Chondrocyte (in vitro differentiated cells): ENCODE measurements at places on chromosomes 5 and 9. TPM values are rescaled to one million over a fixed set of nuclear protein-coding genes. Genes with fewer than 3 reads are reported as not detected.

GRCh38 chr9:4009006-4009511, 290.8 kb downstream of the GLIS3 start:
- no peak overlapping the region for H3K4me3 ChIP-seq
- no peaks in the 10 kb centered on the region for H3K27me3 ChIP-seq
- peaks cover 3% of the 10 kb centered on the region for H3K36me3 ChIP-seq
- peaks cover 10% of the 10 kb centered on the region for H3K4me1 ChIP-seq
- no peak overlapping the region for H3K27ac ChIP-seq

DNA sequence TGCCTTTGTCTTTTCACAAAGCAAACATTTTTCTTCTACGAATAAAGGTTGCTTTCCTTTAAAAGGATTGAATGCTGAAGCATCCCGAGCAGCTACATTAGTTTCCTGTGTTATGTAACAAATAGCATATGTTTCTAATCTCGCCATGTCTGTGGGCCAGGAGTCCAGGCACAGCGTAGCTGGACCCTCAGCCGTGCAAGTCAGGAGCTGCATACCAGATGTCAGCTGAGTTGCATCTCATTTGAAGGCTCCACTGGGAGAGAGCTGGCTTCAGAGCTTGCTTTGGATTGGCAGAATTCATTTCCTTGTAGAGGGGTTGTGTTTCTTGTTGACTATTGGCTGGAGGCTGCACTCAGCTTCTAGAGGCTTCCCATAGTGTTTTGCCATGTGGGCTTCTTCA, 16.0 kb upstream of the GOLPH3 start:
- peaks cover 19% of the 10 kb centered on the region for H3K4me1 ChIP-seq
- H3K27ac ChIP-seq: no peak overlapping the region
- no peak overlapping the region for H3K4me3 ChIP-seq
- H3K27me3 ChIP-seq: no peaks in the 10 kb centered on the region
- no peaks in the 10 kb centered on the region for H3K36me3 ChIP-seq

The DENND1A gene
- total RNA-seq: 13.0 to 15.3 TPM (median 14.8 TPM) in 3 replicates

GRCh38 chr9:123717581-123718175, 212.2 kb downstream of the DENND1A start:
- H3K27me3 ChIP-seq: no peaks in the 10 kb centered on the region
- peaks cover 11% of the 10 kb centered on the region for H3K36me3 ChIP-seq
- no peaks in the 10 kb centered on the region for H3K4me1 ChIP-seq

The MARCHF6 gene
- 143 to 197 TPM (median 149 TPM) in 3 replicates for total RNA-seq

DNA sequence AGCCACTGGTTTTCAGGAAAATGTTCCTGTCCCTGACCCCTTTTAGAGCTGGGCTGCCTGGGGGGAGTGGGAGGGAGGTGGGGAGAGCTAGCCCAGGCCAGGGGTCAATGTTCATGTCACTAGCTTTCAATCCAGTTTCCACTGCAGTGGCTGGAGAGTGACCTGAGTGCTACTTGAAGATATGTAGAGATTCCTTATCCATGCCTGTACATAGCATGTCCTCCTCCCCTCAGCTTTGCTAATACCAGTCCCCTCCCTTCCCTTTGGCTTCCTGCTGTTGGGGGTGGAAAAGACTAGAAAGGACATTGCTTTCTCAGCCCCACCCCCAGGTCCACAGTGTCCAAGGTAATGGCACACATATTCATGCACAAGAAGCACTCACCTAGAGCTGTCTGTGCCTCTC, 7.8 kb downstream of the DNAJB5 start:
- H3K4me3 ChIP-seq: no peak overlapping the region
- no peak overlapping the region for H3K27ac ChIP-seq
- peaks cover 10% of the 10 kb centered on the region for H3K36me3 ChIP-seq
- no peak for DNase-seq
- H3K27me3 ChIP-seq: no peaks in the 10 kb centered on the region
- peaks cover 41% of the 10 kb centered on the region for H3K4me1 ChIP-seq

- peaks cover 11% of the 10 kb centered on the region for H3K4me1 ChIP-seq
- H3K36me3 ChIP-seq: no peaks in the 10 kb centered on the region
- no peak overlapping the region for H3K4me3 ChIP-seq
- peak overlapping the region; percentile 88 for H3K27ac ChIP-seq
- no peaks in the 10 kb centered on the region for H3K27me3 ChIP-seq
Measured at GRCh38 chr9:19174127-19174912, 47.0 kb upstream of the PLIN2 start.

The C9orf153 gene
- total RNA-seq: 0.48 TPM in 1 of 3 replicates, not detected in the others

- DNase-seq: no peak
- peaks cover 3% of the 10 kb centered on the region for H3K36me3 ChIP-seq
- H3K4me1 ChIP-seq: peaks cover 22% of the 10 kb centered on the region
- peak overlapping the region; percentile 64 for H3K4me3 ChIP-seq
- peaks cover 81% of the 10 kb centered on the region for H3K27me3 ChIP-seq
- no peak overlapping the region for H3K27ac ChIP-seq
Measured at GRCh38 chr5:88674356-88675167, 208.4 kb downstream of the MEF2C start.

The LCN1 gene
- total RNA-seq: 0.60 TPM in 1 of 3 replicates, not detected in the others

DNA sequence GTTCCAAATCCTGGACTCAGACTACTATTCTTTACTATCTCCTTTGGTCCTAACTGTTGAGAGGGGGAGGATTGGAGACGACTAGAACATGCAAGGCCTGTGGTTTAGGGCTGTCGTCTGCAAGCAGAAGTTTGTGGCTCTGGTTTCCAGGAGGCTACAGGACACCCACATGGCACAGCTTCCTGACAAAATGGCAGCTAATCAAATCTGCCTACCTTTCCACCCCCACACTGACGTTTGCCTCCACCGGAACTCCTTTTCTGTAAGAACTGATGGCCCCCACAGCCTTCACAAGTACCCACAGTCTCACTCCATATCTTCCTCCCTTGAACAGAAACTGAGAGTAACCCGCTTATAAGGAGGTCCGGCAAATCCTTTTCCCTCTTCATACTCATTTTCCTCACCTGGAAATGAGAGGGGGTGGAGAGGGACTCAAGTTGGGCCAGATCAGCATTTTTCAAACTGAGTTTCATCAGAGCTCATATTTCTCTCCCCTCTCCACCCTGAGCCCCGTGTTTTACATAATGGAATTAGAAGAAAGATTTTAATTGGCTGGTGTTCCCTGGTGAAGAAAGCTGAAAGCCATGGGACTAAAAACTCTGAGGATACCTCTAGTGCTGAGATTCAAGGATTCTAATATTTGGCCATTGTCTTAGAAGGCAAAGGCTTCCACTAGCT, 5.2 kb downstream of the SLC31A2 start:
- peaks cover 12% of the 10 kb centered on the region for H3K36me3 ChIP-seq
- no peak for DNase-seq
- peaks cover 21% of the 10 kb centered on the region for H3K4me1 ChIP-seq
- H3K27ac ChIP-seq: no peak overlapping the region

DNA sequence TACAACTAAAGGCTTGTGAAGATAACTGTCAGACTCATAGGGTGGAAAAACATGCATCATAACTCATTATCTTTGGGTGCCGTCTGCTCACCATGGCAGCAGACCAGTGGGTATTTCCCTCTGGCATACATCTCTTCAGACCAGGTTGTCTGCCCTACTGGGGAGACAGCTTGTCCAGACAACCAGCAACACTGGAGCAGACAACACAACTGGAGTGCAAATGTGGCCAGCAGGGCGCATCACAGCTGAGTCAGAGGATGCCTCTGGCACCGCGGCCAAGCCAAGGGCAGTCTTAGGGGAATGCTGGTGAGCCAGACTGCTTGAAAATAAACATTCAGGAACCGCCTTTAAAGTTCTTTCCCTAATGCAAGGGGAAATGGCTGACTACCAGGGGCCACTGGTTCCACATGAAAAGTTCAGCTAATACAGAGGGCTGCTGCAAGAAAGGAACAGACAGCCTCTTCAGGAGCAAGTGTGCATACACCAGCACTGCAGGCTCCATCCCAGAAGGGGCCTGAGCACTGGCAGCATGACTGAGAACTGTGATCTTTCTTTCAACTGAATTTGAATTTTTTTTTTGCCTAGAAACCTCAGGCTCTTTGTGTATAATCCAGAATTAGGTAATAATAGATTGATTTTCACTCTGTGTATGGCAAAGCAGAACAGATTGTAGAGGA, 77.3 kb downstream of the MAMDC2 start:
- peaks cover 34% of the 10 kb centered on the region for H3K36me3 ChIP-seq
- no peak overlapping the region for H3K4me3 ChIP-seq
- H3K4me1 ChIP-seq: peaks cover 68% of the 10 kb centered on the region
- no peaks in the 10 kb centered on the region for H3K27me3 ChIP-seq
- peak; percentile 96 for DNase-seq

GRCh38 chr5:95032801-95033200, 252.1 kb downstream of the MCTP1 start:
- H3K27ac ChIP-seq: no peak overlapping the region
- H3K36me3 ChIP-seq: peaks cover 6% of the 10 kb centered on the region
- peaks cover 20% of the 10 kb centered on the region for H3K27me3 ChIP-seq
- no peak overlapping the region for H3K4me3 ChIP-seq
- no peak for DNase-seq

GRCh38 chr5:40227931-40228330, 451.8 kb upstream of the PTGER4 start:
- H3K4me3 ChIP-seq: no peak overlapping the region
- H3K27me3 ChIP-seq: peaks cover 3% of the 10 kb centered on the region

The AFAP1L1 gene
- total RNA-seq: 1.5 to 9.8 TPM (median 8.3 TPM) in 3 replicates

GRCh38 chr5:161134956-161135355, 282.9 kb upstream of the ATP10B start:
- no peak for DNase-seq
- no peaks in the 10 kb centered on the region for H3K36me3 ChIP-seq
- H3K27ac ChIP-seq: no peak overlapping the region

The CSF2 gene
- total RNA-seq: not detected in 3 replicates

DNA sequence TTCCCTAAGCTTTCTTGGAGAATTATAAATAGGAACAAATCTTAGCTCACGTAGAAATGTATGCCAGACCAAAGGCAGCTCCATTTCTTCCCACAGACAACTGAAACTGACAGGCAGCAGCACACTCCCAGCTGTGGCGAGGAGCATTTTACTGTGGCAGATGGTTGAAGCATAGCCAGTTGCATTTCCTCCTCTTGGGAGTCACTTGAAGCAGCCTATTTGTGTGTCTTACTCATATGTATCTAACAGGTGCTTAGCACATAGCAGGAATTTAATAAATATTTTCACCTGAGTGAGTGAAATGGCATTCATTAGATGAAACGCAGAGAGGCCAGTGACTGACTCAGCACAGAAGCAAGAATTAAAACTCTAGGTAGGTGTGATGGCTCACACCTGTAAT, 12.3 kb upstream of the MTMR12 start:
- peaks cover 12% of the 10 kb centered on the region for H3K4me1 ChIP-seq
- H3K27ac ChIP-seq: peak overlapping the region; percentile 86
- H3K27me3 ChIP-seq: no peaks in the 10 kb centered on the region

The KIF4B gene
- 0.07 TPM in 1 of 3 replicates, not detected in the others for total RNA-seq

The HTR1A gene
- not detected in 3 replicates for total RNA-seq

GRCh38 chr9:110089681-110090370, 118.1 kb downstream of the C9orf152 start:
- H3K36me3 ChIP-seq: peaks cover 4% of the 10 kb centered on the region
- DNase-seq: no peak
- no peak overlapping the region for H3K27ac ChIP-seq
- no peaks in the 10 kb centered on the region for H3K27me3 ChIP-seq
- H3K4me3 ChIP-seq: no peak overlapping the region
- H3K4me1 ChIP-seq: peaks cover 30% of the 10 kb centered on the region

The GALNT10 gene
- 155 to 220 TPM (median 157 TPM) in 3 replicates for total RNA-seq

GRCh38 chr5:22835686-22836085, 17.5 kb downstream of the CDH12 start:
- H3K4me3 ChIP-seq: no peak overlapping the region
- no peaks in the 10 kb centered on the region for H3K4me1 ChIP-seq
- H3K36me3 ChIP-seq: no peaks in the 10 kb centered on the region
- no peak for DNase-seq
- H3K27me3 ChIP-seq: peaks cover 14% of the 10 kb centered on the region

GRCh38 chr5:151737431-151737830, 21.0 kb downstream of the ATOX1 start:
- H3K27ac ChIP-seq: no peak overlapping the region
- no peak for DNase-seq
- no peaks in the 10 kb centered on the region for H3K36me3 ChIP-seq
- H3K4me1 ChIP-seq: peaks cover 45% of the 10 kb centered on the region
- no peak overlapping the region for H3K4me3 ChIP-seq
- H3K27me3 ChIP-seq: no peaks in the 10 kb centered on the region

- DNase-seq: no peak
- no peak overlapping the region for H3K4me3 ChIP-seq
- H3K4me1 ChIP-seq: peaks cover 21% of the 10 kb centered on the region
- H3K27me3 ChIP-seq: no peaks in the 10 kb centered on the region
- no peak overlapping the region for H3K27ac ChIP-seq
- H3K36me3 ChIP-seq: peaks cover 36% of the 10 kb centered on the region
Measured at GRCh38 chr5:131664929-131665328, 29.9 kb upstream of the RAPGEF6 start.

DNA sequence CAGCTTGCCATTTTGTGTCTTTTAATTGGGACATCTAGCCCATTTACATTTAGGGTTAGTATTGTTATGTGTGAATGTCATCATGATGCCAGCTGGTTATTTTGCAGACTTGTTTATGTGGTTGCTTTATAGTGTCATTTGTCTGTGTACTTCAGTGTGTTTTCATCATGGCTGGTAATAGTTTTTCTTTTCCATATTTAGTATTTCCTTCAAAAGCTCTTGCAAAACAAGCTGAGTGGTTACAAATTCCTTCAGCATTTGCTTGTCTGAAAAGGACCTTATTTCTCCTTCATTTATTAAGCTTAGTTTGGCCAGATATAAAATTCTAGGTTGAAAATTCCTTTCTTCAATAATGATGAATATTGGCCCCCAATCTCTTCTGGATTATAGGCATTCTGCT, 28.5 kb upstream of the TNFSF15 start:
- H3K27ac ChIP-seq: no peak overlapping the region
- H3K4me3 ChIP-seq: no peak overlapping the region
- H3K36me3 ChIP-seq: peaks cover 2% of the 10 kb centered on the region

The TMEM232 gene
- 1.8 to 3.8 TPM (median 2.3 TPM) in 3 replicates for total RNA-seq

DNA sequence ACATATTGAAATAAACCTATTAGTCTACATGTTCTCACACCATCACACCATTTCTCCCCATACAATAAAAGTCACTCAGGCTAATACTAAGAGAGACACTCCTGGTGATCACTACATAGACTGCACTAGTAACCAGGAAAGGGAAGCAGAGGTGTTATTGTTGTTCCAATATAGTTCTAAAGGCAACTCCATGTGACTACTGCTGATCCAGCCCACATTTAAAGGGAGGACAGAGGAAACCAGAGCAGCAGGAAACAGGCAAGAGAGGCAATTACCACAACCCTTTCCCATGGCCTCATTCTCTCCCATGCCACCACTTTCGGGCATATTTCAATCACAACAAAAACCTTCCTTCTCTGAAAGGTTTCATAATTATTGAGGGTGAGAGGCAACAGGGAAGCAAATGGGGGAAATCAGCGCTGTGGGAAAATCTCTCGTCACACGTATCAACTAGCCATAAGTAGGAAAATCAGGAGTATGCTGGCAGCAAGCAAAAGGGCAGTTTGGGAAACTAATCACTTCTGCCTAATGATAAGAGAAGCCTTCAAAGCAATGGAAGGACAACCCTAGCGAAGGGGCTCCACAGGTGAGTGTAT, 1.8 kb downstream of the UBAP2 start:
- no peaks in the 10 kb centered on the region for H3K27me3 ChIP-seq
- DNase-seq: no peak
- H3K27ac ChIP-seq: peak overlapping the region; percentile 100
- peaks cover 2% of the 10 kb centered on the region for H3K36me3 ChIP-seq
- peaks cover 41% of the 10 kb centered on the region for H3K4me1 ChIP-seq

GRCh38 chr5:53482717-53483638, 2.5 kb downstream of the FST start:
- H3K27me3 ChIP-seq: no peaks in the 10 kb centered on the region
- H3K27ac ChIP-seq: no peak overlapping the region
- no peaks in the 10 kb centered on the region for H3K36me3 ChIP-seq
- H3K4me1 ChIP-seq: peaks cover 36% of the 10 kb centered on the region
- peak overlapping the region; percentile 82 for H3K4me3 ChIP-seq
- no peak for DNase-seq
